ENCODE measurements at places on chromosomes 2 and 18.

GRCh38 chr2:120451334-120451733, 105.4 kb downstream of the INHBB start:
- DNase-seq, result no peak

- no peak for DNase-seq
Observed at GRCh38 chr2:202337151-202337550, 39.0 kb upstream of the BMPR2 start.

DNA sequence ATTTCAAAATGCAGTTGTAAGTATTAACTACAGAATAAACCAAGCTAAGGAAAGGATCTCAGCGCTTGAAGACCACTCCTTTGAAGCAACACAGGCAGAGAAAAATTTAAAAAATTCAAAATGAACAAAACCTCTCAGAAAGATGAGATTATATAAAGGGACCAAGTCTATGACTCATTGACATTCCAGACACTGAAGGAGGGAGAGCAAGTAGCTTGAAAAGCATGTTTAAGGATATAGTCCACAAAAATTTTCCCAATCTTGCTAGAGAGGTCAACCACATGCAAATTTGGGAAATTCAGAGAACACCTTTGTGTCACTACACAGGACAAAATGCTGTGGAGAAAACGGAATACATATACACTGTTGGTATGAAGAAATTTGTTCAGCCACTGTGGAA, 112.6 kb upstream of the MC4R start:
- no peak for DNase-seq

- no peak for DNase-seq
Observed at GRCh38 chr2:39150890-39151497, 30.1 kb upstream of the SOS1 start.

GRCh38 chr2:148987286-148987685, 51.2 kb upstream of the LYPD6B start:
- DNase-seq, result no peak

DNA sequence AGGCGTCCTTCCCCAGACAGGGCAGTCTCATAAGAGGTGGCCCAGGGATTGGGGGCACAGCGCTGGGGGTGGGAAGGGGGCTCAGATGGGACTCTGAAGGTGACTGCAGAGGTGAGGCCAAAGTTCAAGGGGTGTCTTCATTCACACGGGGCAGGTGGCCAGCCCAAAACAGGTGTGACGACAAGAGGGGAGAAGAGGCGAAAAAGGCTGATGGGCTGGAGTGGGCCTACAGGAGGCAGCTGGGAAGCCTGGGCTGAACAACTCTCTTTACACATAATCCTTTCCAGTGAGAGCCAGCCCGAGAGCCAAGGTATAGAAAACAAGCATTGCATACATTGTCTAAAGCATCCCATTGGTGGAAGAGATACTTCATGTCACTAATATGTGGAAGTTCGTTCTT, 130.9 kb upstream of the ASB18 start:
- no peak for DNase-seq

- DNase-seq, result no peak
Observed at GRCh38 chr18:50754297-50754696, 65.5 kb downstream of the MRO start.

DNA sequence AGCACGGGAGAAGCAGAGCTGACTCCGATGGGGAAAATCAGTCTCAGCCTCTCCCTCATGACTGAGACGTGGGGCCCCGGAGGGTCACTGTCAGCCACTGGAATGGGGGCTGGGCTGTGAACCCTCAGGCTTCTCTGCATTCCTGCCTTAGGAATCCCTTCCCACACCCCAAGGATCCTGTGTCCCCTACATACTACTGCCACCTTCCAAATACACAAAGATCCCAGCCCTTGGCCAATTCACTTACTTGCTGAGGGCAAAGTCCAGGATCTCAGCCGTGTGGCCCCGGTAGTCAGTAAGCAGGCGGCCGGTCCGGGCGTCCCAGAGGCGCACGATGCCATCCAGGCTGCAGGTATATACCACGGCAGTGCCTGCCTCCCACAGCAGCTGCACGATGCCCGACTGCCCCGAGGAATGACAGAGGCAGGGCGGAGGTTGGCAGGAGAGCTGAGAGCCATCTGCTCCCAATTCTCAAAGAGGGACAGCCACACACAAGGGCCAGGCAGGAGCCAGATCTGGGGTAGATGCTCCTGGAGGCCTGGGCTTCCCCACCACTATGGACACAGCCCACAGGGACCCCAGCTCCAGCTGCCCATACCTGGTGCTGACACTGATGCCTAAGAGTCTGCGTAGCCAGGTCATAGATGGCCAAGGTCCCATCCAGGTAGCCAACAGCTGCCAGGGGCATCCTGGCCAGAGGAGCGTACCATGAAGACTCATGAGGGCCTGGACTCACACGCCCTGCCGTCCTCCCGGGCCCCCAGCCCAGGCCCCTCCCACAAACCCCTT, 4.2 kb downstream of the GPBAR1 start:
- DNase-seq, result no peak

DNA sequence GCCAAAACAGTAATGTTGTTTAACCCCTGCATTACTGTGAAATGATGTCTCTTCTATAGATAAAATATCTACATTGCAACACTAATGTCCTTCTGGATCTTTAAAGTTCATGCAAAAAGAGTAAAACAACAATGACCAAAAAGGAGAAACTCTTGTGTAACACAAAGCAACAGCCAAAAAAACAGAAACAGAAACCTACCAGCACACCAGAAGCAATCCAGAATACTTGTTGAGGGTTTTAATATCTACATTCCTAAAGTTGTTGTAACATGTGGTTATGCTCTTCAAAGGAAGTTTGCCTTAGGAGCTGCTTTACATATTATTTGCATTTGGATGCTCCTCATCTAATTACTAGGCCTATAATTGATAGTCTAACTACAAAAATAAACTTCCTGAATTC, 157.2 kb downstream of the BABAM2 start:
- no peak for DNase-seq

DNA sequence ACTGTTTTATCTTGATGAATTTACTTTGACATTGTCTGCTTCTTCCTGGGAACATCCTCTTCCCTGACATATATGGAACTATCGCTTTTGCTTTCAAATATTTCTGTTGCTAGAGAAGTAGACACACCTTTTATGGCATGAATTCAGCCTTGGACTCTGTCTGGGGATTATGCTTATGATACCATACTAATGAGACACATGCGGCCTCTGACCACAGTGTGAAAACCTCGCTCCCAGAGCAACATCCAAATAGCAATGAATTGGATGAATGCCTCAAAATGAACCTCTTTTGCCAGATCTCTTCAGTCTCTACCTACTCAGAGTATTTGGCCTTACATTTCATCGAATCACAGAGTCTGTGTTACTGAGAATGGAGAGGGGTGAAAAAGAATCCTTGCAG, 70.9 kb downstream of the PIEZO2 start:
- no peak for DNase-seq

GRCh38 chr2:239926587-239927232, 98.4 kb downstream of the NDUFA10 start:
- DNase-seq, result no peak

DNA sequence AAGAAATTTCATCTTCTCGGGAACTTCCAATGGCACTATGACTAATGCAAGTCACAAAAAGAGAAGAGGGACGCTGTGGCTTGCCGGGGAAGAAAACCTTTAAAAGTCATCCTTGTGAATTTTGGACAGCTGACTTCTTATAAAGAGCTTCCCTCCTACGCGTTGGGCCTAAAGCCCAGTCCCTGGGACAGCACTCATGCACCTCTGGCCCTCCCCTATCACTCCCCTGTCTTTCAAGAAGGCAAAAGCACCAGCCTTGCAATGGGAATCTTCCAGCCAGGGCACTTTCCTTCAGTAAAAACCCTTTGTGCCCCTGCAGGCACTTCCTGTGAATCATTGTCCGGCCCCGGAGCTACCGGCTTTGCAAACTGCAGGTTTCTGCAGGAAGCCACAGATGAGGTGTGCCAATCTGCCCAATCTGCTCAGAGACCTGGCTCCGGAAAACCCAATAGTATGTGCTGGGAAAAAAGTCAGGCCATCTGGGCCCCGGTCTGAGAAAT, 7.1 kb downstream of the MREG start:
- no peak for DNase-seq

All from NCI-H187 treated with DMSO at 0.1 percent for 48 hours (cell line).